GM12878 (cell line): ENCODE measurements at places on chromosomes 11 and 22. TPM values are rescaled to one million over a fixed set of nuclear protein-coding genes. Genes with fewer than 3 reads are reported as not detected.

GRCh38 chr11:9574622-9575259, 1.3 kb downstream of the WEE1 start:
- no peak for DNase-seq

DNA sequence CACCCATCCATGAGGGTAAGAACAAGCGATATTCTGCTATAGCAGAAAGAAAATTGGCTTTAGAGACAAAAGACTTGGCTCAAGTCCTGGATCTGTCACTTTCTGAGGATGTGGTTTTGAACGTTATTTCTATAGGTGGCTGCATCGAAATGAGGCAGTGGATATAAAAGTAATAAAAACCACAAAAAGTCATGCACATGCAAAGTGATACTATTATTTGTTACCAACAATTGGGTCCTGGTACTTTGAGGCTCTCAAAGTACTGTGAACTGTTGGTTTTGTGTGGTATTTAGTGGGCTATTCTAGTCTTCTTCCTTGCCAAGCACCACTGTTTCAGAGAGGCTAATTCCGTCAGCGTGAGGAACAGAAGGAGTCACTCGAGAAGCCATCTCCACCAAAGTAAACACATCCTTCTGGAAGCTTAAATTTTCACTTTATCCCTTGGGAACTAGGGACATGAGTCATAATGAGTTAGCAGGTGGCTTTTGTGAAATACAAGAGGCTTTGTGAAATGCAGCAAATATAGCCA, 13.1 kb downstream of the UBASH3B start:
- DNase-seq = no peak

- DNase-seq = no peak
Observed at GRCh38 chr11:124977006-124977405, 23.0 kb downstream of the CCDC15 start.

MRGPRE gene
- total RNA-seq = not detected in 2 replicates

- DNase-seq = no peak
Observed at GRCh38 chr11:122478986-122479385, 176.5 kb upstream of the UBASH3B start.

- DNase-seq = no peak
Observed at GRCh38 chr11:116881143-116881542, 43.7 kb upstream of the APOA1 start.

DNA sequence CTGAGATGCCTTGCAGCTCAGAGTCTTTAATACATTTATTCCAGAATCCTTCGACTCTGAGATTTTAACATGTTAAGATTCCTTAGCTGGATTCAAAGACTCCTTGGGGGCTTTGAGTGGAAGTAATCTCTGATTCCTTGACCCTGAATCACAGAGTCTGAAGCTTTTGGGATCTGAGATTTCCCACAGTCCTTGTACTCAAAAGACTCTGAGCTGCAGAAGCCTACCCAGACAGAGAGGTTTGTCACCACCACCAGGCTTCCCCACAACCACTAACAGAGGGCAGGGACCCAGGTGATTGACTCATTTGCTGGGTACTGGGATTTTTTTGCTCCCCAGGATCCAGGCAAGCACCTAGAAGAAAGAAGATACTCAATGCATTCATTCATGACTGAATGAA, 1.4 kb upstream of the SERPINH1 start:
- no peak for DNase-seq

DNA sequence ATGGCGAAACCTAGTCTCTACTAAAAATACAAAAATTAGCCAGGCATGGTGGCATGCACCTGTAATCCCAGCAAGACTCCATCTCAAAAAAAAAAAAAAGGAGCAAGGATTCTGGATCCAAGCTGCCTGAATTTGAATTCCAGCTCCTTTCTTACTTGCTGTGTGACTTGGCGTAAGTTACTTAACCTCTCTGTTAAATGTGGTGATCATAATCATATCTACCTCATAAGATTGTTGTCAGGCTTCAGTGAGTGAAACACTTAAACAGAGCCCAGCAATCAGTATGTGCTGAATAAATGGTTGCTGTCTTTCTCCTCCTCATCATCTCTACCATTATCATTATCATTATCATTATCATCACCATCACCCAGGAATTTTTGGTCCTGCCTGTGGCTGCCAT, 2.7 kb downstream of the MB start:
- no peak for DNase-seq

- DNase-seq = peak; percentile 36
Observed at GRCh38 chr22:39343259-39344045, 6.3 kb upstream of the SYNGR1 start.

DNA sequence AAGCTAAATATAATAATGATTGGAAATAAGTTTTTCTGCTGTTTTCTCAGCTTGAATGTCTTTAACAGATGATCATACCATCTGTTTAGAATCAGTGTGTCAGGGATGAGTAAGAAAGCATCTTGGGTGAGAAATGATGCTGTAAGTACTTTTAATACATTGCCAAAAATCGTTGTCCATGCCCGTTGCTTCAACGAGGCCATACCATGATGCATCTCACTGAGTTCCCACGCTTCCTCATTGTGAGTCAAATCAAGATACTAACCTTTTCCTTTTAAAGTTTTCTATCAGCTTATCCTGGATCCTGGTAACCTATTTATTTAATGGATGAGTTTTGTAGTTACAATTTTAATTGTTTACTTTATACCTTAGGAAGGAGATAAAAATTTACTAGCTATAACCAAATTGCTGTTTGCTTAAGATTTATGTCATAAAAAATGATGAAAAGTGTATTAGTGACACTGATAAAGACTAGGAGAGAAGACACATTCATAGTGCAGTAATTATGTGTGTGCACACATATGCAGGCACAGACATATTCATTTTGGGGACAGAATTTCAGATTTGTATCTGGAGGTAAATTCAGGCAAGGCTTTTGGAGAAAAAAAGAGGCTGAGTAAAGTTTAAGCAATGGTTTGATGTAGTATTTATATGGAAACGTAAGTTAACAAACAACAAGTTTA, 154.8 kb downstream of the UVRAG start:
- no peak for DNase-seq

- DNase-seq = no peak
Observed at GRCh38 chr11:84501750-84502149, 1125.4 kb downstream of the DLG2 start.

PIK3IP1 gene
- 3.8 and 4.1 TPM in 2 replicates for total RNA-seq

DNA sequence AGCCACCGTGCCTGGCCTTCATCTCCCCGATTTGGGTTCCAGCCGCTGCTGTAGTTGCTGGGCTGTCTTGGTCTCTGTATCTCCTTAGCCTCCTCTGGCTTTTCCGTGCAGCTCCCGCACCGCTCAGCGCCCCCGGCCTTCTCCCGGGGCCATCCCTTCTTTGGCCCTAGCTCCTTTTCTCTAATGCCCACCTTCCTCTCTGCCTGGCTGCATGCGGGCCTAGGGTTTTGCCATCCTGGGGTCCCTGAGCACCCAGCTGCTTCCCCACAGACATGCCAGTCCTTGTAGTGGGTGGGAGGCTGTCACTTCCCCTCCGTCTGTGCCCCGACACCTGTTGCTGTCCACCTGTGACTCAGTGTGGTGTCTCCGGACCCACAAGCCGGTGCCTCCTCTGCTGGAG, 36.4 kb downstream of the KCNJ4 start:
- DNase-seq = no peak

THY1 gene
- 2.4 and 3.1 TPM in 2 replicates for total RNA-seq

GRCh38 chr11:47271328-47271727, 1.4 kb downstream of the MADD start:
- DNase-seq = no peak

MUC2 gene
- total RNA-seq = 0.11 and 0.23 TPM in 2 replicates

GRCh38 chr22:42919199-42919598, 62.1 kb upstream of the ARFGAP3 start:
- no peak for DNase-seq

- no peak for DNase-seq
Observed at GRCh38 chr11:131108760-131109159, 192.5 kb upstream of the SNX19 start.

- DNase-seq = no peak
Observed at GRCh38 chr11:62957147-62957546, 27.6 kb downstream of the SLC22A6 start.

DNA sequence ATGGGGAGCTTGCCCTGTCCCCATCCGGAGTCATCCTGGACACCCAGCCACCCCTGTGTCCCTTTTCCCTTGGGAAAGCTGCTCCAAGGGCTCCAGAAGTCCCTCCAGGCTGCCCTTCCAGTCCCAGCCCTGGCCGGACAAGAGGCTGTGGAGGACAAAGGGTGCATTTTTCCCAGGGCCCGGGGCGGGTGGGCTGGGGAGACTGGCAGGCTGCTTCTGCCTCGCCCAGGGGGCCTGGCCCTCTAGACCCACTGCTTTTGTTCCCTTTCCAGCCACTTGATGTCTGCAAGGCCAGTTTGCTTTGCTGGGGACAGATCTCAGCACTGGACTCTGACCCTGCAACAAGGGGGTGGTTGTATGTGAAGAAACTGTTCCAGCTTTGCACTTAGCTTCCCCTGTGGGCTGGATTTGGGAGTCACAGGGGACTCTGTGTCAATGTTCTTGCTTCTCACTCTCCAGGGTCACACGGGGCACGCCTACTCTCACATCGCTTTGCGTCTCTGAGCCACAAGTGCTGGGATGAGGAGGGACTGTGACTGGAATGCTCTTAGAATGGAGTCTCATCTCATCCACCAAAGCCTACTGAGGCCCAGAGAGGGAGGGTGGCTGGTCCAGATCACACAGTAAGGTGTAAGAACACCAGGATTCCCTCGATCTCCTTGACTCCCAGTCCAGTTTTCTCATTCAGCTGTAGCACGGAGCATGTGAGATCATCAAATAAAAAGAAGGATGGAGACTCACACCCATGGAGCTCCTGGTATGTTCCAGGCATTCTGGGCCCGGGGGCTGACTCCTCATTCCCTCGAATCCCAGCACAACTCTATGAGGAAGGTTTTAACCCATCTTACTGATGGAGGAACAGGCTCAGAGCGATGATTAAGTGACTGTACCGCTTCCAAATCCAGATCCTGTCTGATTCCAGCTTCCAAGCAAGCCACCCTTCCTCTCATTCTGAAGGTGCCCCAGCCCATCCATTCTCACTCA, 59.9 kb downstream of the FBXO7 start:
- no peak for DNase-seq

ARHGAP42 gene
- 4.5 and 4.9 TPM in 2 replicates for total RNA-seq

- DNase-seq = peak; percentile 74
Observed at GRCh38 chr11:86211619-86212018, 32.9 kb upstream of the EED start.

OR2AG2 gene
- total RNA-seq = not detected in 2 replicates

DNA sequence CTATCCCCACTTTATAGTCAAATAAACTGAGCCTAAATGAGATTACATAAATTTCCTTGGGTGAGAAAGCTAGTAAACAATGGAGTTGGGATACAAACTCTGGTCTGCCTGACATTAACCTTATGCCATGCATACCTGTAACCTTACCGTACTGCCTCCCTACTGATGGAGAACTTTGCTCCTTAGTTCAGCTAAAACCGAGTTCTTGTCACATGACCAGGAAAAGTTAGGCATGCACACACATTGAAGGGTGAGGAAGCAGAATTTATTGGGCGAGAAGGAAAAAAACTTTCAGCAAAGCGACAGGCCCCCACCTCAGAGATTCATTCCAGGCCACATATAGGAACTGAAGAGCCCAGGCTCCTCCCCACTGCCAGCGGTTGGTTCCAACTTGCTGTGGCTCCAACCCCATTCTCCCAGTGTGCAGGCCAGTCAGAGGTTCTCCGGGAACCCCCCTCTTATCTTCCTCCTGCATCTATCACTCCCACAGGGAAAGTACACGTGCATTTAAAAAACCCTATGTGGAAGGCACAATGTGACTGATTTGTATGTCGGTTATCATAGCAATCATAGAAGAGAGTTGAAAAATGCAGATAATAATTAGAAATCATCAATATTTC, 3.2 kb upstream of the PIWIL4 start:
- no peak for DNase-seq

JAM3 gene
- total RNA-seq = 0.21 TPM in 1 of 2 replicates, not detected in the other

CDC42BPG gene
- 0.36 and 0.45 TPM in 2 replicates for total RNA-seq

CHST1 gene
- not detected in 2 replicates for total RNA-seq

MYOD1 gene
- total RNA-seq = not detected in 2 replicates

DNA sequence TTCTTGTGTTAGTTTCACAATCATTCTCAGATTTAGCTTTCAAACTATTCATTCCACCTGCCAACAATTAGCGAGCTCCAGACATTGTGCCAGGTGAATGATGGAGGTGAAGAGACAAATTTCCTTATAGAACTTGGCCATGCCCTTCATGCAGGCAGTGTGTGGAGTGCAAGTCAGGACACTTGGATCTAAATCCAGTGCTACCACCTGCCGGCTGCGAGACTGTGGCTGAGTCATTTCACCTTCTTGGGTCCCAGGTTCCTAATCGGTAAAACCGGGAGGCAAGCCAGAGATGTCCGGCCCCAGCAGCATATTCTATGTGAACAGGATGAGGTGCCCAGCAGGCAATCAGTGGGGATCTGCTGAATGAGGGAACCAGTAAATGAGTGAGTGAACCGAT, 18.6 kb upstream of the EHF start:
- DNase-seq = no peak

DEFB131B gene
- not detected in 2 replicates for total RNA-seq

DNA sequence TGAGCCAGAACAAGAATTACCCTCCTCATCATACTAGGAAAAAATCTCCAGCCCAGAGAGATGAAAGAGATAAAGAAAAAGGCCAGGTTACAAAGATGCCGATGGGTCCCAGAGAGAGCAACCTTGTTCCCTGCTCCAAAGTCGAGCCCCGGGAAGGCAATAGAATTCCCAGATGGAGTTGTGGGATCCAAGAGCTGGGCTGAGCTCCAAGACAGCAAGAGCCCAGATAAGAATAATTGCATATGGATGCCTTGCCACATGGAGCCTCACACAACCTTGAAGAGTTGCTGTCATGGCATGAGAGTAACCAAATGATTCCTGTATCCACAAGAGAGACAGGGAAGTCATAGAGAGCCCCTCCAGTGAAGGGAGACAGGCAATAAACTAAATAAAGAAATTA, 30.9 kb downstream of the IL10RA start:
- DNase-seq = no peak

- no peak for DNase-seq
Observed at GRCh38 chr22:23152238-23153114, 7.2 kb downstream of the RAB36 start.

DNA sequence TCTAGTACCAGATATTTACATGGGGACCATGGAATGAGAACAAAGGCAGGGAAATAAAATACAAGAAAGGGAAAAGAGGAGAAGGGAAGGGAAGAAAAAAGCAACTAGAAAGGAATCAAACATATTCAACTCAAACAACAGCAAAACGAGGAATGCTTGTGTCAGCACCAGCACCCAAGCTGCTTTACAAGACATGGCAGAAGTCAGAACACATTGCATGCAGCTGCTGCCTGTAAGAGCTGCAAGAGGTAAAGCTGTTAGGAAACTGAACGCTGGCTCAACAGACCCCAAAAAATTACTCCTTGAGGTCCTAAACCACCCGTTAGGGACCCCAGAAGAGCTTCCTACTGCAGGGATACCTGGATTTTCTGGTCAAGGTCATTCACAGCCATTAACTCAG, 296.9 kb downstream of the OPCML start:
- DNase-seq = no peak
